ENCODE measurements at places on chromosomes 12 and 14.
A peak's percentile ranks its signal among the peaks of the same experiment; 100 is the strongest.

DNA sequence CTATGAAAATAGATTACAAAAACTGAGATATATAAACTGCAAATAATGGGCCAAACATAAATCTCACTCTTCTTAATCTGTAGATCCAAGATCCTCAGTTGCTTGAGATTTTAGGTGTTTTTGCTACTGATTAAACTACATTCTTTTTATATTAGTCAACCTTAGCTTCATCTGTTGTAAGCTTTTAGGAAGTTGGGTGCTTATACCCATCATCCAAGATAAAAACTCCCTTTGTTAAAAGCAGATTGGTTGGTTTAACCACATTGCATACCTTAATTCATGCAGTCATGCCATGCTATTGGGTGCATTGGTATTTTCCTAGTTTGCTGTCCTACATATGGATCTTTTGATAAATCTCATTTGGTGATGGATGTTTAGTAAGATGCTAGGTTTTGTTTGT, 46.2 kb upstream of the DIP2B start:
- DNase-seq = no peak

DNA sequence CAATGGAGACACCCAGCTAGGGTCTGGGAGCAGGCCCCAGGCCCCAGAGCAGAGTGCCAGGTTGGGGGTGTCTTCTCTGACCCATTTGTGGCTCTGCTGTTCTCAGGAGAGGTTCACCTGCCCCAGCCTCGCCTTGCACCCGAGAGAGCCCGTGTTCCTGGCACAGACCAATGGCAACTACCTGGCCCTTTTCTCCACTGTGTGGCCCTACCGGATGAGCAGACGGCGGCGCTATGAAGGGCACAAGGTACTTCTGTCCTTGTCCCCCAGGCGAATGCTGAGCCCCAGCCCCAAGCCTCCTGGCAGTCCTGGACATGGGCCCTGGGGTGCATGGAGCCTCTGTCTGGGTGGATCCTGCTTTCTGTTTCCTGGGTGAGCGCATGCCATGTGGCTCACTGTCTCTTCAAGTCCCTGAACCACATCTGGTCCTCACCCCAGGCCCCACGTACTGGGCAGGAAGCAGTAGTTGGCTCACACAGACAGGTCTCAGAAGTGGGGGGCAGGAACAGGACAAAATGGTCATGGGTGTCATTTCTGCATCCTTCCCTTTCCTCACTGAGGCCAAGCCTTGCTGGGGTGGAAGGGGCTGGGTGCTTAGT, 58.2 kb downstream of the BEGAIN start:
- DNase-seq = no peak

GRCh38 chr14:63897721-63898163, 44.9 kb downstream of the SYNE2 start:
- no peak for DNase-seq

GRCh38 chr12:128644664-128645296, 179.0 kb downstream of the SLC15A4 start:
- no peak for DNase-seq

- no peak for DNase-seq
Measured at GRCh38 chr12:56682323-56682722, 5.8 kb downstream of the PTGES3 start.

- DNase-seq = no peak
Measured at GRCh38 chr12:123233505-123234308, 471 bp downstream of the MTRFR start.

- DNase-seq = no peak
Measured at GRCh38 chr12:14216405-14217294, 148.8 kb upstream of the ATF7IP start.

DNA sequence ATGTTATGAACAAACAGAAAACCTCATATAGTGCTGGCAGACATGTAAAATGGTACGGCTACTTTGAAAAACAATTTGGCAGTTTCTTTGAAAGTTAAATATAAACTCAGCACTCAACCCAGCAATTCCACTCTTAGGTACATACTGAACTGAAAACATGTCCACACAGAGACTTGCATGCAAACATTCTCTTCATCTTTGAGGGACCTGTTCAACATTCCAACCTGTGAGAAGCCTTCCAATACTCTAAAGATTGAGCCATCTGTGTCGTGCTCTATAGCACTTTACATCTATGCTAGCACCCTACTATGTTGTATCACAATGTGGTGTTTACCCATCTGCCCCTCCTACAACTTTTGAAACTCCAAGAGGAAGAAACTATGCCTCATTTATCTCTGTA, 79.3 kb downstream of the DNAI7 start:
- DNase-seq = no peak

DNA sequence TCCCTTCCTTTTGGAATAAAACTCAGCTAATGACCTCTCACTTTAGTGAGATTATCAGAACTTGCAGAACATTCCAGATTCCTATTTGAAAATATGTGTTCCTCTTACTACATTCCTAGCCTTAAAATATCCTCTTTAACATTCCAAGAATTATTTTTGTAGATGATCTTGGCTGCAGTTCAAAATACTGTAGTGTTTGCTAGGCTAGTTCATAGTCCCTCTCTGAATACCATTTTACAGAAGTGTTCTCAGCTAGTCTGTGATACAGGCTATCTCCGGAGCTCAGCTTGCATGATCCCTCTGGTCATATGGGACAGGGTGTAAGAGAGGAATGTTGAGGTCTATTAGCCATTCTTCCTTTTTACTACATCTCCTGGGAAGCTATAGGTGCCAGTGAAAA, 17.6 kb upstream of the GPR33 start:
- no peak for DNase-seq

GRCh38 chr12:131832321-131833231, 4.4 kb downstream of the MMP17 start:
- no peak for DNase-seq

DNA sequence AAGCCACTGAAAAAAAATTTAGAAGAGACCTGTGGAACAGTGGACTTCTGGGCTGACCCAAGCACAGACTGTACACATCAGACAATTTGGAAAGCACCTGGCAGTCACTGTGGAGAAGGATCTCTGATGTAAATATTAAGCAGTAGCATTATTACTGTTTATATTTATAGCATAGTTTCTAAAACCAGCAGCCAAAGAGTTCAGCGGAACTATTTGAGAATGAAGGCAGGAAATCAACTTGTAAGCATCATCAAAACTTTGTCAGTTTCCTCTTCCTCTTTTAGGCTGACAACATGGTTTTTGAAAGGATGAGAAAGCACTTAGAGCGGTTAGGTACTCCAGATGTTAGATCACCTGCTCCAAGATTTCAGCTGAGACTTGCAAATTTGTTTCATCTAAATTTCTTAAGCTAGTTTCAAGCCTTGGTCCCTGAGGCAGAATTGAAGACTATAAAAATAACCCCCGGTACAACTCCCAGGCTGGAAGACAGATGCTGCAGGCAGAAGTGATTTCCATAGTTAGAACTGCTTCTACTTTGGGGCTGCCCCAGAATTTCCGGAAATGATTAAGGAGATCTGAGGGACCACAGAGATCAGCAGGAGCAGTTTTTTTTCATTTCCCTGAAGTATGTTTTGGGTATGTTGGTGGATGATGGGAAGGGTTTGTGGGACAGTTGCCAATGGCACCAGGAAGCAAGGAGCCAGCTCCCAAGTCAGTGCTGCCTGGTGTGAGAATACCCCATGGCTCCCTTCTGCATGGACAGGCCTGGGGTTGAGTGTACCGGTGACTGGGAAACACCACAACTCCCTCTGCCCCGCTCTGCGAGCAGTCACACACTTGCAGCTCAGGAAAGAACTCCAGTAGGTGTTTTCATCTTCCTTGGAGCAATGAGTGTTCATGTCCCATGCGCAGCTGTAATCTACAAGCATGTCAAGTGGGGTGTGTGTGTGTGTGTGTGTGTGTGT, 354.5 kb downstream of the NUAK1 start:
- DNase-seq = no peak

DNA sequence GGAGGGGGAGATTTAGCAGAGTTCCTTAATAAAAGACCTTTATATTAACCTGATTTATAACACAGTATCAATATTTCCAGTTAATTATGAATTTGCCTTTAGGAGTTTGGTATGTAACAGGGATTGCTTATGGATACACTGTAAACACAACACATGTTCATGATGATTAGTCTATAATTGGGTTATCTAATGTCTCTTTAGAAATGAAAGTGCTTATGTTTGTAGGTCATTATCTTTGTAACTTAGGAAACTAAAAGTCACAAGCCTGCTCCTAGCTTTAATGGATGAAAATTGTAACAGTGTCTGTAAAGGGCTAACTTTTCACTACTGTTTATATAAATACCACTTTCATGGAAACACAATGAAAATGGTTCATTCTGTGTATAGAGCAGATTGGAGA, 9.4 kb downstream of the PDE3A start:
- no peak for DNase-seq

GRCh38 chr12:72234886-72235285, 37.3 kb upstream of the TRHDE start:
- DNase-seq = no peak

GRCh38 chr12:109147954-109148353, 31.6 kb downstream of the ACACB start:
- DNase-seq = no peak

- no peak for DNase-seq
Measured at GRCh38 chr12:2353691-2354090, 300.9 kb downstream of the CACNA1C start.

GRCh38 chr12:79531518-79531917, 159.2 kb downstream of the PAWR start:
- DNase-seq = no peak

- DNase-seq = no peak
Measured at GRCh38 chr14:63453443-63453936, 89.7 kb downstream of the PPP2R5E start.

- no peak for DNase-seq
Measured at GRCh38 chr14:38120109-38120508, 87.6 kb upstream of the SSTR1 start.

- no peak for DNase-seq
Measured at GRCh38 chr14:69716478-69717187, 50.3 kb upstream of the SRSF5 start.

DNA sequence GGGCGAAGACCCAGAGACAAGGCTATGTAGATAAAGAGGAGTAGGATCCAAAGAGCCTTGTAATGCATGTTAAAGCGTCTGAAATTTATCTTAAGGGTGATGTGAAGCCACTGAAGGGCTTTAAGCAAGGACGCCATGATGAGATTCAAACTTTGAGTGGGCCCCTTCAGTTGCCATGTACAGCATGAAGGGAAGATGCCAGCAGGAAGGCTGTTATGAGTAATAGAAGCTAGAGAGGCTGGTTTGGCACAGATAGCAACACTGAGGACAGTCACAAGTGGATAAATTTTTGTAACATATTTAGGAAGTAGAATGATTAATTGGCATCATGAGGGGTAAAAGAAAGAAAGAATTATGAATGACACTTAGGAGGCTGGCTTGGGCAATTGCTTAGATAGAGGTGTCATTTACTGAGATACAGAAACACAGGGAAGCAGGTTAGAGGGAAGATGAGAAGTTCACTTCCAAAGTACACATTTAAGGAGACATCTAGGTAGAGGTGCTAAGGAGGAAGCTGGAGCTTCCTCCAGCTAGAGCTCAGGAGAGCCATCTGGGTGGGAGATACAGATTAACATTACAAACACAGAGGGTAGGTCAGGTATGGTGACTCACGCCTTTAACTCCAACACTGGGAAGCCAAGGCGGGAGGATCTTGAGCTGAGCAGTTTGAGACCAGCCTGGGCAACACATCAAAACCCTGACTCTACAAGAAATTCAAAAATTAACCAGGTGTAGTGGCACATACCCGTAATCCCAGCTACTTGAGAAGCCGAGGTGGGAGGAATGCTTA, 13.7 kb downstream of the ATG2B start:
- no peak for DNase-seq

- DNase-seq = no peak
Measured at GRCh38 chr14:56160088-56160487, 41.9 kb downstream of the PELI2 start.

DNA sequence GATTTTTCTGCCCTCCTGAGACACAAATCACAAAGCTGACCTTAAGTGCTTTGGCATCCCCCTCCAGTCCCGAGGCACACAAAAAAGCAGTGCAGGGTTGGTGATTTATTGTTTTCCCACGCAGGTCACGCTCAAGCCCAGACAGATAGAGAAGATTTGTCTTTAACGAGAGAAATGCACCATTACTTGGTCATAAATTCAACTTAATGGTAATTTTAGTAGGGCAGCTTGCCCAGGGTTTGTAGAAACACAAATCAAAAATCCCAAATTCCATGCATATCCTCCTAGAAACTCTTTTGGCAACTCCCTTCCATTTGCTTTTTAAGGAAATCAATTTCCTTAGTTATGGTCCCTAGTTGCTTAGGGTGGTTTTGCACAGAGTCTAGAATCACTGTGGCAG, 132.6 kb downstream of the IGF1 start:
- DNase-seq = no peak

GRCh38 chr12:91506452-91506851, 323.8 kb upstream of the DCN start:
- DNase-seq = no peak

DNA sequence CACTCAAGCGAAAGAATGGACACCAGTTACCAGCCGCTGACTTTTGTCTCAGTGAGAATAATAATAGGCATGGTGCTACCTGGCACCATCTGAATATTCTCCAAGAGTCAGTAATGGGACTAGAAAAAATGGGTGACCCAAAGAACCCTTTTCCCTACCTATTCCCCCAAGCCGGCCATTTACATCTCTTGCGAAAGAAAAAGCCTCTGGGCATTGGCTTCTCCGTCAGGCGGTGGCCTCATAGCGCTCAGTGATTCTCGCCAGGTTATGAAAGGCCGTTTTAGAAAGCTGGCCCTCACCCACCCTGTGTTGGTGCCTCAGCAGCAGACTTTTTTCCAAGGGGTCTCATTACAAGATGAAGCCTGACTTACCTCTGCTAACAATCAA, 523 bp upstream of the SLC6A15 start:
- DNase-seq = no peak

DNA sequence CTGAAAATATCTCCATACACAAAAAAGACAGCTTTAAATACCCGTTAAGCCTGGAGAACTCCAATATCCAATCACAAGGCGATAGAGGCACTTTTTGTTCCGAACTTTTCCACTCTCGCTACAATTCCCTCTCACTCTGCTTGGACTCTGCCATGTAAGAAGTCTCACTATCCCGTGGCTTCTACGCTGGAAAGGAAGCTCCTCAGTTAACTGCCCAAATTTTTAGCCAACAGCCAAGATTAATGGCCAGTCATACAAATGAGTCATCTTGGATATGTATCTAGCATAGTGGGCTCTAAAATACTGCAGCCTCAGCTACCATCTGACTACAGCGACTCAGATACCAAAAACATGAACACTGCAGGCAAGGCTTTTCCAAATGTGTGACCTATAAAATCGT, 45.5 kb upstream of the RERGL start:
- DNase-seq = no peak

- peak; percentile 68 for DNase-seq
Measured at GRCh38 chr14:35046751-35047536, 872 bp downstream of the FAM177A1 start.

DNA sequence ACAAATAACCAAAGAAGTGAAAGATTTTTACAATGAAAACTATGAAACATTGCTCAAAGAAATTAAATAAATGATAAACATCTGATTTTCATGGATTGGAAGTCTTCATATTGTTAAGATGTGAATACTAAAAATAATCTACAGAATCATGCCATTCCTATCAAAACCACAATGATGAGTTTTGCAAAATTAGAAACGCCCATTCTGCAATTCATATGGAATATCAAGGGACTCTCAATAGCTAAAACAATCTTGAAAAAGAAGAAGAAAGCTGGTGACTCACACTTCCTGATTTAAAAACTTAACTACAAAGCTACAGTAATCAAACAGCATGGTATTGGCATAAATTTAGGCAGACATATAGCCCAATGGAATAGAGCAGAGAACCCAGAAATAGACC, 40.2 kb upstream of the CCT2 start:
- no peak for DNase-seq
